Aorta (tissue), 5 donors: ENCODE measurements at places on chromosomes 16 and 17. TPM values are rescaled to one million over a fixed set of nuclear protein-coding genes. Genes with fewer than 3 reads are reported as not detected.

The CFAP52 gene
- not detected for polyA plus RNA-seq

The CHD9NB gene
- polyA plus RNA-seq = 1.1 TPM

The SPATA32 gene
- polyA plus RNA-seq = not detected

The HSD11B2 gene
- polyA plus RNA-seq = 13.3 TPM

The ITGAD gene
- polyA plus RNA-seq = 0.63 TPM

The OR2C1 gene
- polyA plus RNA-seq = not detected

The ST6GALNAC1 gene
- 1.6 TPM for polyA plus RNA-seq

The SDR42E2 gene
- not detected for polyA plus RNA-seq

The EVPL gene
- 0.10 TPM for polyA plus RNA-seq

The NR1D1 gene
- 8.6 TPM for polyA plus RNA-seq

The FOXC2 gene
- polyA plus RNA-seq = 8.6 TPM

The SSTR5 gene
- polyA plus RNA-seq = 0.49 TPM

The ABCC6 gene
- polyA plus RNA-seq = 4.6 TPM

The SPPL2C gene
- not detected for polyA plus RNA-seq

The CCDC154 gene
- 3.8 TPM for polyA plus RNA-seq

The NFATC2IP gene
- polyA plus RNA-seq = 6.9 TPM

The IL4R gene
- 7.5 TPM for polyA plus RNA-seq

The YBX2 gene
- polyA plus RNA-seq = not detected

The TP53TG3D gene
- polyA plus RNA-seq = 0.50 TPM

The MYL4 gene
- polyA plus RNA-seq = 3.0 TPM

The P2RX1 gene
- polyA plus RNA-seq = 1.6 TPM

The GRAPL gene
- not detected for polyA plus RNA-seq

The RAMP2 gene
- polyA plus RNA-seq = 14.5 TPM

The USH1G gene
- 0.13 TPM for polyA plus RNA-seq

The CCR7 gene
- polyA plus RNA-seq = 0.08 TPM

The DOC2A gene
- not detected for polyA plus RNA-seq

The IGFALS gene
- polyA plus RNA-seq = 0.84 TPM

The ZFP3 gene
- 3.0 TPM for polyA plus RNA-seq
